Stimulated activated CD4-positive, alpha-beta T cell treated with anti-CD3 and anti-CD28 coated beads, Interleukin-1b, Interleukin-23, amount 100 ng/mL, for 48 hours (primary cell): ENCODE measurements at places on chromosomes 3 and 15.
A peak's percentile ranks its signal among the peaks of the same experiment; 100 is the strongest.

DNA sequence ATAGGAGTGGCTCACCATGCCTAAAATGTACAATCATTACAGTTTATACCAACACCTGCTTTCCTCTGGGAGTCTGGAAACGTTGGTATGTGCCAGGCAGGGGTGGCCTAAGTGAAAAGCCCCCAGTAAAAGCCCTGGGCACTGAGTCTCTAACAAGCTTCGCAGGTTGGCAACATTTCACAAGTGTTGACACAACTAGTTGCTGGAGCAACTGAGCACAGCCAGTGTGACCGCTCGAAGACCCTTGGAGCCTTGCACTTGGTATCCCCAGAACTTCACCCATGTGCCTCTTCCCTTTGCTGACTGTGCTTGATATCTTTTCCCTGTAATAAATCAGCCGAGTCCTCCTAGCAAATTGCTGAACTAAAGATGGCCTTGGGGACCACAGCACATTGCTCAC lies 2.7 kb downstream of the RIOX2 start:
- no peak for DNase-seq

DNA sequence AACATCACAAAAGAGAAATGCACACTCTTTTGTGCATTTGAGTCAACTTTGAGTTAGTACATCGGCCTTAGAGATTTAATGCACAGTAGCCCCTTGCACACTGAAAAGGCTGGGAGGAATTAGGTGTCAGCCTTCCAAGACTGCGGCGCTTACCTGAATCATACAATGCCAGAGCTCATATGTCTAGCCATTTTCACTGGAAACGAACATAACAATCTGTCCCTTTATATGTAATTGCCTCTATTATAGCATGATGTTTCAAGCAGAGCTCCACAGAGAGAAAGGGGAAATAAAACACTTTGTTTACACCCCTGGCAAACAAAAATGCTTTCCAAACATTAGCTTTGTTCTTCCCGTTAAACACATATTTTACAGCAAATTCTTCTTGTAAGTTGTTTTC lies 315.7 kb upstream of the SLCO3A1 start:
- no peak for DNase-seq

DNA sequence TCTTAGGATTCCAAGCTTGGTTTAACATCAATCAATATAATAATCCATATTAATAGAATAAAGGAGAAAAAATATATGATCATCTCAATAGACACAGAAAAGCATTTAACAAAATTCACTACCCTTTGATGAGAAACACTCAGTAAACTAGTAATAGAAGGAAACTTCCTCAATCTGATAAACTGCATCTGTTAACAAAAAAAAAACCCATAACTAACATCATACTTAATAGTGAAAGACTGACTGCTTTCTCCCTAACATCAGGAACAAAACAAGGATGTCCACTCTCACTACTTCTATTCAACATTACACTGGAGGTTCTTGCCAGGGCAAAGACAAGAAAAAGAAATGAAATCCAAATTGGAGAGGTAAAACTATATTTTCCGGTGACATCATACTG lies 30.5 kb downstream of the LRRK1 start:
- DNase-seq: no peak

- DNase-seq: no peak
These were observed 82.1 kb downstream of the PCSK6 start for GRCh38 chr15:101407439-101407838.

GRCh38 chr3:170222647-170223541 lies 670 bp downstream of the PRKCI start:
- peak; percentile 35 for DNase-seq

DNA sequence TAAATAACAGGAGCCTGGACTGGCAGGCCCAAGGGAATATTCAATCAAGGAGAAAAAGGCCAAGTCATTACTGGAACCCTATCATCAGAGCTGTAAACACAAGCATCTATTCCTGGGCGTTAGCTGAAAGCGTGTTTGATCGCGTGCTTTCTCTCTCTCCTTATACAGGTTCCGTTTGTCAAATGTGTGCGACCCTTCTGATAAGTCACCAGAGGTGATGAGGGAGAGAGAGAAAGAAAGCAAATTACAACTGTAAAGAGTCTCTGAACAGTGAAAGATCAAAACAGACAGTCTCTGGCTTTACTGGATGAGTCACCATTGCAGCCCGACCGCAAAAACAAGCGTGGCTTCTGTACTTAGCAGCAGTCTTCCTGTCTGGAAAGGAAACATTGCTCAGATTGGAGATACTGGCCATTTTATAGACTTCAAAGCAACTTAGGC lies 39.5 kb upstream of the TPRG1 start:
- peak; percentile 83 for DNase-seq

GRCh38 chr3:129934234-129935123 lies 40.0 kb upstream of the TRH start:
- peak; percentile 10 for DNase-seq

DNA sequence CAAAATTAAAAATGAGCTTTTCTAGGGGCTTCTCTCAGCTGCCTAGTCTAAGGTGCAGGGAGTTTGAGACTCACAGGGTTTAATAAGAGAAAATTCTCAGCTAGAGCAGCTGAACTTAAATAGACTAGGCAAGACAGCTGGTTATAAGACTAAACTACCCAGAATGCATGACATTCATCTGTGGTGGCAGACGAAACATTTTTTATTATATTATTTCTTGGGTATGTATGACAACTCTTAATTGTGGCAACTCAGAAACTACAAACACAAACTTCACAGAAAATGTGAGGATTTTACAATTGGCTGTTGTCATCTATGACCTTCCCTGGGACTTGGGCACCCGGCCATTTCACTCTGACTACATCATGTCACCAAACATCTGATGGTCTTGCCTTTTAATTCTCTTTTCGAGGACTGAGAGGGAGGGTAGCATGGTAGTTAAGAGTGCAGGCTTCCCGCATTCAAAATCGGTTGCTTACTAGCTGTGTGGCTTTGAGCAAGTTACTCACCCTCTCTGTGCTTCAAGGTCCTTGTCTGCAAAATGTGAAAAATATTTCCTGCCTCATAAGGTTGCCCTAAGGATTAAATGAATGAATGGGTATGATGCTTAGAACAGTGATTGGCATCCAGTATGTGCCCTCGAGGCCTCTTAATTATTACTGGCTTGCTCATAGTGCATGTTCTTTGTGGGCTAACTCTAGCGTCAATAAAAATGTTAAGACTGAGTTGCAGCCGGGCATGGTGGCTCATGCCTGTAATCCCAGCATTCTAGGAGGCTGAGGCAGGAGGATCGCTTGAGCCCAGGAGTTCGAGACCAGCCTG lies 984 bp downstream of the CCR5 start:
- no peak for DNase-seq

DNA sequence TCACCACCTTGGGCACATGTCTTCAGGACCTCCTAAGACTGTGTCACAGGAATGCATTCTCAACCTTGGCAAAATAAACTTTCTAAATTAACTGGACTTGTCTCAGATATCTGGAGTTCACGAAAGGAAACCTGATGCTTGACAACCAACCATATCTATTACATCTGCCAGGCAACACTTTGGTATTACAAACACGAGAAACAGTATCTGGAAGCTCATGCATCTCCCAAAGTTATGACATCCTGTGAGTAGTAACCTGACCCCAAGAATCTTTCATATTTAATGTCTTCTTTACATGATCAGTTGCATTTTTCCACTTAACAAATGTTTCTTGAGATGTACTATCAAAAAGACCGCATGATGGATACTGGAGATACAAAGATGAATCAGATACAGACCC lies 465.3 kb upstream of the AGTR1 start:
- no peak for DNase-seq

GRCh38 chr3:13552857-13553652 lies 4.1 kb downstream of the FBLN2 start:
- no peak for DNase-seq

DNA sequence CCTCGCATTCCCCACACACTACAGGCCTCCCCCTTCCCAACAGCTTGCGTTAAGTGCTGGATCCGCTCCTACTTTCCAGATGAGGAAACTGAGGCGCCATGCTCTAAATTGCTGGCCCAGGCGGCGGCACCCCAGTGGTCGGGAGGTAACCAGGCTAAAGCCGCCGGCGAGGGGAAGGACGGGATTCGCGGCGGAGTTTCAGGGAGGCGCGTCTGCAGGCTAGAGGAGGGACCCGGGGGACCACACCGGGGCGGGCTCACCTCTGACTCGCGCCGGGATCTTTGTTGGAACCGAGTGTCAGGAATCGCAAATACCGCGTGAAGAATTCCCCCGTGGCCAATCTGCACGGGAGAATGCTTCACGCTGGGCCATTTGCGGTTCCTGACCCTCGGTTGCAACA lies 24.6 kb upstream of the PTPN23 start:
- no peak for DNase-seq

DNA sequence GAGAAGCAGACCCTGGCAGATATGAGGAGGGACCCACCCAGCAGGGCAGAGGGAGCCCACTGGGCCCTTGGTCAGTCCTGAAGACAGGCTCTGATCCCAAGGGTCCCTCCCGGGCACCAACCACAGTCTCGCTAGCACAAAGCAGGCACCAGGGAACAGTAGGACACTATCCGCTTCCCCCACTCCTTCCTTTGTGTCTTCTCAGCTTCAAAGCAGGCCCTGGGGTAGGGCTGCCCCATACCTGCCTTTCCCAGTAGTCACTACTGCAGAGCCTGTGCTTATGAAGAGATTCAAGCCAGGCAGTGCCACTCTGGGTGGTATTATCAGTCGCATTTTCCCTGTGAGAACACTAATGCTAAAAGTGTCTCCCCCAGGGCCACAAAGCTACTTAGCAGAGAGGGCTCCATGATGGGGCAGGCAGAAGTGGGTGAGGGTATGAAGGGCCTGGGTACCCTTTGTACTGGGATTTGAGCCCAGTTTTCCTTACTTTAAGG lies 32.7 kb downstream of the SRPRB start:
- no peak for DNase-seq

DNA sequence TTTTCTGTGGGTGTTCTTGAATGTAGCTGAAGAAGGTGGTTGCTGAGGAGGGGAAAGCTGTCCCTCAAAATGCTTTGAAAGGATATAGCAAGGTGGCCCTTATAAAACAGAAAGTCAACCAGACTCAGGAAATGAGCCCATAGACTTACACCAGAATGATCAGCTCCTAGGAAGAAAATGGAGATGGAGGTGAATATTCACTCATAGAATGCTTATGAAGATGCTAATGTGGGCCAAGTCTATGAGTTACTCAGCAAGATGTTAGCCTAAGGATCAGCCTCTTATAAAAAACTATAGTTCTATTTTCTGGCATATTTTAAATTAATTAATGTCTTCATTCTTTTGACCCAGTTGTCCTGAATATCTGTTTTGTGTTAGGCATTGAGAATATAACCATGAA lies 1054.0 kb downstream of the AGBL1 start:
- no peak for DNase-seq

GRCh38 chr3:194262925-194263305 lies 88.2 kb downstream of the CPN2 start:
- no peak for DNase-seq

GRCh38 chr3:61691466-61691865 lies 130.1 kb downstream of the PTPRG start:
- no peak for DNase-seq

DNA sequence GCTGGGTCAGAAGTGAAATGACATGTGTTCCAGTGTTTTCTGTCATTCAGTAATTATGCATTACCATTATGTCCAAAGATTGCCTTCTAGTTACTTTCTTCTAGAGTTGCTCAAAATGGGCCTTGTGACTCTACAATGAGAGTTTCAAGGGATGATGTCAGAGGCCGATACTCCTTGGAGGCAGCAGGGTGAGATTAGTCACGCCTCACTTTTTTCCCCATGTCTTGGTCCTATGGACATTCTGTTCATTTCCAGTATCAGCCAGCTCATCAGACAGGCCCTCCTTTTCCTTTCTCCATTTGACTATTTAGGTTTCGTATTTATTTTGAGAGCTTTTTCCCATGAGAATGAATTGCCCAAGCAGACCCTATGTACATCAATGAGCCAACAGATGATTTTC lies 17.5 kb downstream of the VGLL3 start:
- no peak for DNase-seq

DNA sequence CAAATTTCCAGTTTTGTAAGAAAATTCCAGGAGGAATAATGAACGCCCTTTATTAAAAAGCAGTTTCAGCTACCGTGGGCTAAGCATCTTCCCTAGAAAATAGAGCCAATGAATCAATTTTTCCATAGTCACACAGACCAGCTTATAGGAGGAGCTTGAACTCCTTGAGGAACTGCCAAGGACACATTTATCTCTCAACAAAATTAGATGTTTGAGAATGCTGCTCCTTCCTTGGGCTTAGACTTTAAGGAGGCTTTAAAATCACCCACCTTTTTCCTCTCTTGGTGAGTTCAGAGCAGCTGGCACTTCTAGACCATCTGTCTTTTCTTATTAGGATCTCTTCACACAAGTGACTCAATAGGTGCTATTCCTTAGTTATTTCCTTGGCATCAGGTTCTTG lies 588.0 kb downstream of the SQOR start:
- DNase-seq: no peak

DNA sequence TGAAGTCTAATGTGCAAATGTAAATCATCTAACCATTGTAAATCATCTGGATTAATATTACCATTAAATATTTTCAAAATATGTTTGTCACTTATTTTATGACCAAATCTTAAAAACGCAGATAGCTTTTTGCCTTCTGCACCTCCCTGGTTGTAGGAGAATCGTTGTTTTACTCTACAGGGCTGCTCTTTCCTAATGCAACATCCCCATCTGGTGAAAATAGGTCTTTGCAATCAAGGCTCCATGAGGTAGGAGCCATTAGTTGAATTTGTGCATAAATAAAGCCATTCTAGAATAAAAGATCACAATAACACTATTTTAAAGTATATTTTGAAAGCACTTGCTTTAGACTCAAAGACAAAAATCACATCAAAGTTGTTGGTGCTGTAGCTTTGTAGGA lies 535.6 kb upstream of the AGTR1 start:
- DNase-seq: no peak

- no peak for DNase-seq
These were observed 114.7 kb upstream of the SLC24A5 start for GRCh38 chr15:48006031-48006511.

DNA sequence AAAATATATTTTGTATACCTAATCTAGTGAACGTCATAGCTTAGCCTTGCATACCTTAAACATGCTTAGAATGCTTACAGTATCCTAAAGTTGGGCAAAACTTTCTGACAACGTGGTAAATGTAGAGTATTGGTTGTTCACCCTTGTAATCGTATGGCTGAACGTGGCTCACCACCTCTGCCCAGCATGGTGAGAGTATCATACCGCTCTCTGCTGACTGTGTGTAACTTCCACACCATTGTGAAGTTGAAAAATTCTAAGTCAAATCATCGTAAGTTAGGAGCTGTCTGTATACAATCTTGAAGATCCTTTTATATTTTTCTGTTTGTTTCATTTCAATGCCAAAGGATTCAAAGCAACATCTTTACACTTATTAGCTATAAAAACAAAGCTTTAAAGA lies 63.5 kb upstream of the TRPC1 start:
- DNase-seq: no peak

GRCh38 chr3:40308725-40309417 lies 636 bp upstream of the EIF1B start:
- no peak for DNase-seq

- no peak for DNase-seq
These were observed 263.2 kb upstream of the TGFBR2 start for GRCh38 chr3:30343067-30343831.

GRCh38 chr15:97072545-97072944 lies 742.0 kb downstream of the NR2F2 start:
- DNase-seq: no peak
